Fibroblast of lung (primary cell): ENCODE measurements at places on chromosomes 5 and 9. TPM values are rescaled to one million over a fixed set of nuclear protein-coding genes. Genes with fewer than 3 reads are reported as not detected.

DNA sequence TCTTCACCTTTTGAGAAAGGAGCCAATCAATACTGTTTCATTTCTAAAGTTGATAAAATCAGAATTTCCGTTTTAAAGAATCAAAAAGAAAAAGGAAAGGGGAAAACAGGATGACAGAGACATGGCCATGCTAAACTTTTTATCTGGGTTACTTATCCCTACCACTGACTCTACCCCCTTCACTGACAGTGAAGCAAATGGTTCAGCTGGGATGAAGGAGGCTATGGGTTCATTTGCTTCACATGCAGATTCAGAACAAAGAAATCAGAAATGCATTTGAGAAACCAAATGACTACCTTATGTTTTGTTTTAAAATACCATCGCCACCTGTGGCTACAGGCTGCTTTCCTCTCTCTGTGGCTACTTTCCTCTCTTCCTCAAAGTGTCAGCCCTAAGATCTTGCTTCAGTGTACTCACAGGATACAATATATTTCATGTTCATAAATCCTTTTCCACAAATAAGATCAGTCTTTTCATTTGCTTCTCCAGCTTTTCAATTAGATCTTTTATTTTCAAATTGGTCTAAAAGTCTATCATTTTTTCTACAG is 53.3 kb downstream of the LPAR1 start:
- DNase-seq = no peak

- no peak for DNase-seq
Measured at GRCh38 chr5:174106997-174107655, 61.6 kb downstream of the NSG2 start.

- DNase-seq = no peak
Measured at GRCh38 chr5:138909734-138910133, 34.6 kb upstream of the LRRTM2 start.

GRCh38 chr9:113941526-113941925 is 65.4 kb downstream of the ZNF618 start:
- DNase-seq = no peak

GRCh38 chr5:142971303-142972013 is 201.3 kb downstream of the ARHGAP26 start:
- DNase-seq = no peak

GRCh38 chr9:128155736-128156500 is 4.1 kb upstream of the BBLN start:
- DNase-seq = no peak

DNA sequence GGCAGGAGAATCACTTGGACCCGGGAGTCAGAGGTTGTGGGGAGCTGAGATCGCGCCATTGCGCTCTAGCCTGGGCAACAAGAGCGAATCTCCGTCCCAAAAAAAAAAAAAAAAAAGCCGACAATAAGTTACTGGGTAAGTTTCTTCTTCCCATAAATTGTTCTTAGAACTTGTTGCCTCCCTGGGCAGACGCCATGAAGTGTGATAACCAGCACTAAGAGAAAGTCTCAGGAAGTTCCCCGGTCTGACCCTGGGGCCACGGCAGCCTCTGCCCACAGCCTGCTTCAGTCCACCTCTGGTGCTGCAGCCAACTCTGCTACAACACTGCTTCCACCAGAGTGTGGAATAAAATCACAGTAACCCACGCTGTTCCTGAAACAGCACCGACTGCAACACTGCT is 19.1 kb downstream of the LPCAT1 start:
- DNase-seq = no peak

- peak; percentile 58 for DNase-seq
Measured at GRCh38 chr5:1772634-1773033, 27.0 kb downstream of the MRPL36 start.

DNA sequence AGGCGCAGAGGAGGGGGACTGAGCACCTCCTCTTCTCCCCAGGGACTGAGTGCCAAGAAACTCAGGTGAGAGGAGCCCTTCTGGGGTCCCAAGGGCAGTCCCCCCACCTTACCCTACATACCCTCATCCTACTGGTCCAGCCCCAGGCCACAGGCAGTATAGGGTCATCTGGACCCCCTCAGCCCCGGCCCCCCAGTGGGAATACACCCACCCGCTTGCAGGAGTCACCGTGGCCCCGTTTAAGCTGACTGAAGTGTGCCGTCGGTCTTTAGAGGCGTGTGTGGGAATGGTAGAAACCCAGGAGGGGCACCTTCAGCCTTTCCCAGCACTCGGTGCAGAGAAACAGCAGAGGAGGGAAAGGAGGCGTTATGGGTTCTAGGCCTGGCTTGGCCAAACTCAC is 30.8 kb downstream of the COL15A1 start:
- DNase-seq = no peak

GRCh38 chr5:69049151-69049550 is 44.7 kb upstream of the SLC30A5 start:
- DNase-seq = no peak

GRCh38 chr5:158908425-158909220 is 191.1 kb downstream of the EBF1 start:
- DNase-seq = no peak

DNA sequence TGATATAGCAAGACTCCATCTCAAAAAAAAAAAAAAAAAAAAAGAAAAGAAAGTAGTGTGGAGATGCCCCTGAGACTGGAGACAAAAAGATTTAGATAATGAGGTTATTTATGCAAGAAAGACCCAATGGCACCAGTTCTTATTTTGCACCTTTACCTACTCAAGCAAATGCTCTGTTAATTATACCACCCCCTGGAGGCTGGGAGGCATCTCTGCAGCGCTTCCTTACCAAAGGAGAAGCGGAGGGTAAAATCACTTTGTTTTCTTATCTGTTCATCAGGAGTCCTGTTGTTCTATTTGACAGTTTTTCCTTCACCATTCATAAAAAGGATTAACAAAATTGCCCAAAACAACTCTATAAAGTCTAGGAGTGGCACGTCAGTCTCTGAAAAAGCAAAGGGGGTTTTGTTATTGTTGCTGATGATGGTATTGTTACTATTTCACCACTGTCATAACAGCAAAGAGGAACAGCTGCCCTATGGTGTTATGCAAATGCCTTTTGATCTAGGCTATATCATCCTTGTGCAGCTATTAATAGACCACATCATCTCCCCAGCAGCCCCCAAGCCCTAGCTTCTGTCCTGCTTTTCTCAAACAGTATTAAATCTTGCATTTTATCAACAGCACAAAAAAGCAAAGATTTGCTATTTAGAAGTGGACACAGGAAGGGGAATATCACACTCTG is 174.0 kb downstream of the PALM2AKAP2 start:
- DNase-seq = no peak

- peak; percentile 79 for DNase-seq
Measured at GRCh38 chr5:33091571-33092363, 349.0 kb upstream of the TARS1 start.

DNA sequence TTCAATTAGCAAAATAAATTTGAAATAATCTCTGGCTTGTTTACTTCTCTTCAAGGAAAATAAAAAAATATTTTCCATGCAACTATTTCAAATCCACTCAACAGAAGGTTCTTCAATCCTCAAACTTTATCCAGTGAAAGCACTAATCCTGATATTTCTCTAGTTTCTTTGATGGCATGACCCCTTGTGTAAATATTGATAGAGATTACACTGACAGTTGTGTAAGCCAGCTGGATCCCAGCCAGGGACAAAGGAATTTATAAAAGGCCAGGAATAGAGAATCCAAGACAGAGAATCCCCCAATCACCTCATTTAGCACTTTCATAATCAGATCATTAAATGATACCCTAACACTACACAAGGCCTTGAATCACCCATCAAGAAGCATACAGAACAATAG is 135.2 kb downstream of the GNA14 start:
- no peak for DNase-seq

DNA sequence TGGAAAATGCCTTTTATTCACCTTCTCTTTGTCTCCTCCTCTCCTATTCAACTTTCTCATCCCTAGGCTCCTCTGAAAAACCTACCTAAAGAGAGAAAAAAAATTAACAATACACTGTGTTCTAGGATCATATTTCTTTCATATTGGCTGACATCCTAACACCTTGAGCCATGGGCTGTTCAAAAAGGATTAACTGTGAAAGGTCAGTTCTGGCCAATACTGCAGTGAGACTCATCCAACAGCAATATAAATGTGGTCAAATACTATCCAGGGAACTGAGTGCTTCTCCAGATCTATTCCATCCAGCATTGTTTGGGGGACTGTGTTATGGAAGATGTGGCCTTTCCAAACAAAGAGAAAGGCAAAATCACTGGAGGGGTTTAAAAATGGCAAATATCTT is 131.1 kb upstream of the MOCS2 start:
- DNase-seq = no peak

DNA sequence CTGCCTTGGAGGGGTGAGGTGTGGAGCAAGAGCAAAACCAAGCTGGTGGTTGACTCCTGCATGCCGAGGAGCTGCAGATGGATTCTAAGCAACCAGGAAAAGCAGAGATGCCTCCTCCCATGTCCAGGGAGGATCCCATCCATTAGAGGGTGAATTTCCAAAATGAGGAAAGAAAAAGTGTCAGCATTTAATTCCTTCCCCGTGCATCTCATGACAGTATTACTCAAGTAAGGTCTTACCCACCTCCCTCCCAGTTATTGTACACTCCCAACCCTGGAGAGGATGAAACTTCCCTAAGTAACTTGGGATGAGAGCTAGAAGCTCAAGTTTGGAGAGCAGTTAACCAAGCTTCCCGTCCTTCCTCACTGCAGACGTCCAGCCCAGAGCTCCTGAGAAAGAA is 19.9 kb downstream of the C9orf152 start:
- no peak for DNase-seq

GRCh38 chr5:149898811-149899210 is 45.8 kb downstream of the PDE6A start:
- DNase-seq = no peak

DNA sequence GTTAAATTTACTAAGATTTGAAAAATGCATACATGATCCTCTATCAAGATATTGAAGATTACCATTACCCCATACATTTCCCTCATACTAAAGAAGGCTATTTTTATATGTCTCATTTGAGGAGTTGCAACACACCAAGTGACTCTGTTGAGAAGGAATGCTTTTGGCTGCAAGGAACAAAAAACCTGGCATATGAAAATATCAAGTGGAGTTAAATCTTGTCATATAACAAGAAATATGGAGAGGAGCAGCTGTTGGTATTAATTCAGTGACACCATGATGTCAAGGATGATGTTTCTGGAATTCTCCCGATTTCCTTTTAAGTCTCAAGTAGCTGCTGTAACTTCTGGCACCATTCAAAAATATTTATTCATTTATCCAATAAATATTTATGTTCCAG is 193.8 kb downstream of the CSNK1G3 start:
- DNase-seq = peak; percentile 44

- DNase-seq = no peak
Measured at GRCh38 chr5:1672396-1672795, 127.2 kb downstream of the MRPL36 start.

GRCh38 chr9:98254228-98255060 is 1.0 kb downstream of the TBC1D2 start:
- DNase-seq = no peak

GRCh38 chr5:122183788-122184170 is 54.4 kb downstream of the ZNF474 start:
- DNase-seq = no peak

- DNase-seq = no peak
Measured at GRCh38 chr9:89872913-89873707, 268.3 kb downstream of the GADD45G start.

DNA sequence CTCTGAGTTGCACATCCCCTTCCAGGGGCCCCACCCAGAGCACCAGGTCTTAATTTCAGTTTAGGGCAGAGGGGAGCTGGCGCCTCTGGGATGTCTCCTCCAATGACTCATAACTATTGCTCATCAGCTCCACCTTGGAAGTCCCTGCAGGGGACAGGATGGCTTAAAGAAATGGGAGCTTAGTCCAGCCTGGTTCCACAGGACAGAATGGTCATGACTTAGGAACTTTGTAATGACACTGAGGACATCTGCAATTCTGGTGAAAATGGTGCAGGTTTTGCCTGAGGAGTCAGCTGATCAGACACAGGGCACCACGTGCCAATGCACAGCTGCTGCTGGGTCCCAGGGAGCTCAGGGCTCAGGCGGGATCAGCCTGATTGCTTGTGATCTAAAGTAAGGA is 16.4 kb upstream of the PPP1R26 start:
- peak; percentile 36 for DNase-seq

DNA sequence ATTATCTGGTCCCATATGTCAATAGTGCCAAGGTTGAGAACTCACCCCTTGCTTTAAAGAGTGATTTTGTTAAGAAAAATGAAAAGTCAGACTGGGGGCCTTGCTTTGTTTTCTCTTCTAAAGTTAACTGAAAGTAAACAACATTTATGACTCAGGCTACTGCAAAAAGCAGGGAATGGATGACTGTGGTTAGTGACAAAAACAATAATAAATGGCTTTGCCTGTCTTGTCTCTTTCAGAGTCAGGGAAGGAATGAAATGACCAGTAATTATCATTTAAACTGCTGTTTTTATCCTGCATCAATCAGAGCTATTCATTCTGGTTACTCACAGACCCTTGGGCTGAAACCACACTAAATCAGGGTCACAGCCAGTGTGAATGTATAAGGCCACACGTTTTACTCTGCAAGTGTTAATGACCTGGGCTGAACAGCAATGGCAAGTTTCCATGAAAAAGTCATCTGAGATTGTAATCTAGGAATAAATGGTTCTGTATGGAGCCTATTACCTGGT is 112.2 kb downstream of the ZNF608 start:
- DNase-seq = peak; percentile 67

DNA sequence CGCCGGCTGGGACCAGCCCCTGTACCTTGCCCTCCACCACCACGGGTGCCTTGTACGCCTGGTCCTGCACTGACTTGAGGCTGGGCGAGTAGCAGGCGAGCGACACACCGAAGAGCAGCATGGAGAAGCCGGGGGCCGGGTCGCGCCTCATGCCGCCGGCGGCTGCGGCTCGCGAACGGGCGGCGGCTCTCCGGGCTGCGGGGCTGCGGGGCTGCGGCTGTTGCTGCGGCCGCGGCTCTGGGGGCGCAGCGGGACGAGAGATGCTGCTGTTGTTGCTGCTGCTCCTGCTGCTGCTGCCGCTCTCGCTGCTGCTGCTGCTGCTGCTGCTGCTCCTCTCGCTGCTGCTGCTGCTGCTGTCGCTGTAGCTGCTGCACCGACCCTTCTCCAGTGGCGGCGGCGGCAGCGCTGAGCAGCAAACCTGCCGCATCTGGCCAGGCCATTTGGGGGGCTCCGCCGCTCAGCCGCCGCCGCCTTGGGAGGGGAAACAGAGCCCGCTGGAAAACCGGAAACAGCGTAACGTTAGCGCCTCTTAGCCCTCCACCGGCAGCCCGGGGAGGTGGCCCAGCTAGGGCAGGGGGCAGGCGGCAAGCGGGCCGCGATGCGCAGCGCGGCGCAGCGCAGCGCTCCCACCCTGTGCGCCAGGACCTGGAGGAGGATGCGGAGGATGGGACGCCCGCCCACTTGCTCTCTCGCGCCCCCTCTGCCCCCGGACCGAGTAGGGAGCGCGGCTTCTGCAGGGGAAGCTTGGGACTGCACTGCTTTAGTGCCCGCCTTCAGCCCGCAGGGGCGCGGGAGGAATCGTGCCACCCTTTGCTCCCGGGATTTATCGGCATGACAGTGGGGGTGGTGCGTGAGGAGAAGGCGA is at the start of gene NRG2:
NRG2 (minus strand) TSS at position 657 of the 865 bp plus-strand sequence.
- peak; percentile 43 for DNase-seq

GRCh38 chr5:95454536-95454935 is 63.4 kb downstream of the FAM81B start:
- no peak for DNase-seq

WDR38 gene
- not detected in 2 replicates for total RNA-seq

SAPCD2 gene
- total RNA-seq = 0.26 and 2.8 TPM in 2 replicates

IL9 gene
- not detected in 2 replicates for total RNA-seq

FRMD3 gene
- under 0.01 and 0.66 TPM in 2 replicates for total RNA-seq

GARIN3 gene
- not detected in 2 replicates for total RNA-seq

RORB gene
- 2.1 and 4.3 TPM in 2 replicates for total RNA-seq

NSA2 gene
- total RNA-seq = 139 and 148 TPM in 2 replicates

PKD2L2 gene
- total RNA-seq = 0.26 TPM in 1 of 2 replicates, not detected in the other

SIT1 gene
- 0.17 TPM in 1 of 2 replicates, not detected in the other for total RNA-seq

DNAH5 gene
- total RNA-seq = 0.77 and 3.1 TPM in 2 replicates

FOXD4L4 gene
- total RNA-seq = 0.26 TPM in 1 of 2 replicates, not detected in the other

PCA3 gene
- not detected in 2 replicates for total RNA-seq

CDKN2B-AS1 gene
- 3.9 and 7.6 TPM in 2 replicates for total RNA-seq
